ENCODE measurements at places on chromosomes 13 and 19. TPM values are rescaled to one million over a fixed set of nuclear protein-coding genes. Genes with fewer than 3 reads are reported as not detected.

GRCh38 chr19:16801600-16802013 lies 27.6 kb upstream of the SIN3B start:
- DNase-seq: no peak

DNA sequence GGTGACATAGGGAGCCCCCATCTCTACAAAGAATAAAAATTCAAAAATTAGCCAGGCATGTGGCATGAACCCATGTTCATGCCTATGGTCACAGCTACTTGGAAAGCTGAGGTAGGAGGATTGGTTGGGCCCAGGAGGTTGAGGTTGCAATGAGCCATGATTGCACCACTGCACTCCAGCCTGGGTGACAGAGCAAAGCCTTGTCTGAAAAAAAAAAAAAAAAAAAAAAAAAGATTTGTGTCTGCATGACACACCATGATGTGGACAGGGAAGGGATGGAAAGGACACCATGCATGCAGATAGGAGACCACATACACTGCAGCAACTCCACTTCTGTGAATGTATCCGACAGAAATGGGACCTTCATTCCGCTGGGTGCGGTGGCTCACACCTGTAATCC lies 34.0 kb upstream of the HOMER3 start:
- no peak for DNase-seq

- DNase-seq: no peak
These were observed 1407.7 kb upstream of the SLC10A2 start for GRCh38 chr13:104473936-104474335.

- no peak for DNase-seq
These were observed 349.2 kb upstream of the ARGLU1 start for GRCh38 chr13:106917024-106917571.

GRCh38 chr13:48072304-48072703 lies 22.6 kb downstream of the MED4 start:
- DNase-seq: no peak

DNA sequence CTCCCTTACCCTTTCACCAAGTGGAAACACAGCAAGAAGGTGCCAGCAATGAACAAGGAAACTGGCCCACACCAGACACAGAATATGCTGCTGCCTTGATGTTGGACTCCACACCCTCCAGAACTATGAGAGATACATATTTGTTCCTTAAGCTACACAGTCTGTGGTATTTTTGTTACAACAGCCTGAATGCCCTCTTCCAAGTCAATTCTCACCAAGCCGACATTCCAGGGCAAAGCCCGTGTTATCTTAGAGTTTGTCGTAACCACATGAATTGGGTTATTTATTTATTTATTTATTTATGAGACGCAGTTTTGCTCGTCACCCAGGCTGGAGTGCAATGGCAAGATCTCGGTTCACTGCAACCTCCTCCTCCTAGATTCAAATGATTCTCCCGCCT lies 14.9 kb downstream of the FGF21 start:
- DNase-seq: no peak

- no peak for DNase-seq
These were observed 25.3 kb upstream of the TBC1D4 start for GRCh38 chr13:75507027-75508001.

DNA sequence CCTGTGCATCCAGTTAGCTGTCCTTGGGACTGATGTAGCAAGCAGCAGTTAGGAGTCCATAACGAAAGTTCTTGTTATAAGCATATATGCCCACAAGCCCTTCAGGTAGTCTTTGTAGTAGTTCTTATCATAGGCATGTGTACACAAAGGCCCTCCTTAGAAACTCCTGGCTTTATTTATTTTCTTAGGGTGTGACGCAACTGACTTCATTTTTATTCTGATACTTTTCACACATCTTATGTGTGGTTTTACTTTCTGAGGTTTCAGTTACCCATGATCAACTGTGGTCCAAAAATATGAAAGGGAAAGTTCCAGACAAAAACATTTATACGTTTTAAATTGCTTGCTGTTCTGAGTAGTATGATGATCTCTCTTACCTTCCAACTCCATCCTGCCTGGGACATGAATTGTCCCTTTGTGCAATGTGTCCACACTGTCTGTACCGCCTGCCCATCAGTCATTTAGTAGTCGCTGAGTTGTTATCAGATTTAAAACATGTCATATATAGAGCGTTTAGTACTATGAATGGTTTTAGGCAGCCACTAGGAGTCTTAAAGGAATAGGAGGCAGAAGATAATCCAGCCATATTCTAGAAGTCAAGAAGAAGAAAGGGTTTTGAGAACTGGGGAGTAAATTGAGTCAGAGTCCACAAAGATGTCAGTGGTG lies 19.4 kb downstream of the GPC5 start:
- no peak for DNase-seq

Gene NFILZ
- total RNA-seq: not detected

Gene STK11
- 66.9 TPM for total RNA-seq

Gene ZNF442
- total RNA-seq: 2.5 TPM

GRCh38 chr13:79477968-79478367 lies 3.0 kb upstream of the NDFIP2 start:
- DNase-seq: no peak

GRCh38 chr19:49020342-49020741 lies 3.5 kb upstream of the LHB start:
- no peak for DNase-seq

Gene TGFBR3L
- 7.7 TPM for total RNA-seq

GRCh38 chr13:47896111-47896510 lies 105.0 kb downstream of the SUCLA2 start:
- DNase-seq: no peak

GRCh38 chr13:100837631-100838030 lies 163.0 kb upstream of the TMTC4 start:
- no peak for DNase-seq

Gene GGN
- total RNA-seq: 0.15 TPM

DNA sequence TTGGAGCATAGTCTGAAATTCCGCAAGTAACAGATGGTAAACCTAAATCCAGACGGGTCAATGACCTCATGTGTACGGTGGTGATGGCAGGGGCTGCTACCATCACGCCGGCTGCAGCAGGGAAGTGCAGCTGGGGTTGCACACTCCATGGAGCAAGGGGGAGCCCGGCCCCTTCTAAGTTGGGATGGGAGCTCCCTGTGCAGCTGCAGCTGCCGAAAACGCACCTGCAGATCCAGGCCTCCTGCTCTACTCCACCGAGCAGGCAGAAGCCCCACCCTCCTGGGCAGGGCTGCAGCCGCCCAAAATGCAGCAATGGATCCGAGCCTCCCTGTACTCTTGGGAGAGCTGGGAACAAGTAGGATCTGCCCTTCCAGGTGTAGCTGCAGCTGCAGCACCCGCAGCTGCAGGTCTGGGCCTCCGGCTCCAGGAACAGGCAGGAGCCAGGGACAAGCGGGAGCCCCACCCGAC lies 25.5 kb downstream of the KBTBD6 start:
- DNase-seq: no peak

GRCh38 chr19:18339723-18340122 lies 675 bp upstream of the PGPEP1 start:
- DNase-seq: no peak

Gene SIGLECL1
- total RNA-seq: not detected

GRCh38 chr19:18254546-18255503 lies 19.4 kb downstream of the IQCN start:
- DNase-seq: no peak

Gene CD70
- total RNA-seq: 63.1 TPM

- DNase-seq: no peak
These were observed 56.6 kb downstream of the TUBGCP3 start for GRCh38 chr13:112531263-112531794.

DNA sequence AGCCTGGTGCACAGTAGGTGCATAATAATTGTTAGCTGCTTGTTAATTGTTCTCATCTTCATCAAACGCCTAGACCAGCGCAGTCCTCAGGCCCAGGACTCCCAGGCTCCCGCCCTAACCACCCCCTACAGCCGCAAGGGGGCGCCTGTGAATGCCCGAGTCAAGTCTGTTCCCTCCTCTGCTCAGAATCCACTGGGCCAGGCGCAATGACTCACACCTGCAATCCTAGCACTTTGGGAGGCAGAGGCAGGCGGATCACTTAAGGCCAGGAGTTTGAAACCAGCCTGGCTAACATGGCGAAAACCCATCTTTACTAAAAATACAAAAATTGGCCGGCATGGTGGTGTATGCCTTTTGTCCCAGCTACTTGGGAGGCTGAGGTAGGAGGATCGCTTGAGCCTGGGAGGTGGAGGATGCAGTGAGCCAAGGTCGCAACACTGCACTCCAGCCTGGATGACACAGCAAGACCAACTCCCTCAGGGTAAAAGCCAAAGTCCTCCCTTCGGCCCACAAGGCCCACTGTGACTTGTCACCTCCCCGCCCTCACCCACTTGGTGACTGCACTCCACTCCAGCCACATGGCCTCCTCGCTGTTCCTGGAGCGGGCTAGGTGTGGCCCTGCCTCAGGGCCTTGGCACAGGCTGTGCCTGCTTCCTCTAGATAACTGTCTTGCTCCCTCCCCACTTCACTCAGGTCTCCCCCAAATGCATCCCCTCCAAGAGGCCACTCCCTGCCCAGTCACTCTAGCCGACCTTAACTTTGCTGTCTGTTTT lies 9.1 kb downstream of the ZNF653 start:
- peak; percentile 44 for DNase-seq

Gene SHISA7
- total RNA-seq: not detected

GRCh38 chr19:18440936-18441803 lies 3.2 kb upstream of the ISYNA1 start:
- no peak for DNase-seq

GRCh38 chr13:94464771-94465170 lies 14.7 kb downstream of the DCT start:
- no peak for DNase-seq

GRCh38 chr19:10566658-10567410 lies 1.0 kb upstream of the KRI1 start:
- DNase-seq: peak; percentile 64

GRCh38 chr19:50657222-50657669 lies 8.0 kb downstream of the C19orf81 start:
- DNase-seq: no peak

DNA sequence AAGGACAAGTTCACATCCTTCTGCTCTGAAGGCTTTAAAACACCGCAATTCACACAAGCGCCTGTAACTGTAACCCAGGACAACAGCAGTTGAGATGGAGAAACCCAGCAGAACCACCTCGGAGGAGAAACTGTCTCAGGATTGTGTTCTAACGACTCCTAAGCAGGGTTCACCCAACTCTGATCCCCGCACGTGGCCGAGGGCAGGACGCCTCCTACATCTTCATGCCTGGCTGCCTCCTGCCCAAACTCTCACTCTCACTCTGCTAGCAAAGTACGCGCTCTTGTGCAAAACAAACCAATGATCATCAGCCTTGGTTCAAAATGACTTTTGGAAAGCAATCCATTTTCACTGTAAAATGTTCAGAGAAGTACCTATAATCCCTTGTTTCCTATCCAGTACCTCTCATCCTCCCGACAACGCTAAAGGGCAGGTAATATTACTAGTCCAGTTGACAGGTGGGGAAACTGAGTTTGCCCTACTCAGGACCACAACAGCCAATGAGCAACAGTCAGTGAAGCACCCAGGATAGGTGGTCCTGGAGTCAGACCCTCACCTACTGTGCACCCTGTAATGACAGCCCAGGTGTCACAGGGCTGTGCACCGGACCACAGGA lies 25.6 kb downstream of the EPS15L1 start:
- DNase-seq: no peak

GRCh38 chr13:33735276-33735675 lies 82.7 kb upstream of the RFC3 start:
- DNase-seq: no peak

DNA sequence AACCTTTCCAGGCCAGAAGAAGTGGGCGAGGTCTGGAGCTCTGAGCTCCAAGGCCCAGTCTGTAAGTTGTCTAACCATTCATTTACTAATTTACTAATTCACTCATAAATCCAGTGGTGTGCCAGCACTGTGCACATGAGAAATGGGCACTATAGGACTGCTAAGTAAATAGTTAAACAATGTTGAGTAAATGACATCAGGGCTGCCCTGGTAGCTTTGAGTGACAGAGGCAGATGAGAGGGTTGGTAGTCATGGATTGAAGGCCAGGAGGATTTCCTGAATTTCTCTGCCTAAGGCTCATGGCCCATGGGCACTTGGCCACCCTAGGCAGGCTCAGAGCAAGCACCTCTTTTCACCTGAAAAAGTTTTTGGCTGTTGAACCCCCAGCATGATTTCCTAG lies 216.9 kb upstream of the RXFP2 start:
- no peak for DNase-seq

Gene CARM1
- 69.2 TPM for total RNA-seq

DNA sequence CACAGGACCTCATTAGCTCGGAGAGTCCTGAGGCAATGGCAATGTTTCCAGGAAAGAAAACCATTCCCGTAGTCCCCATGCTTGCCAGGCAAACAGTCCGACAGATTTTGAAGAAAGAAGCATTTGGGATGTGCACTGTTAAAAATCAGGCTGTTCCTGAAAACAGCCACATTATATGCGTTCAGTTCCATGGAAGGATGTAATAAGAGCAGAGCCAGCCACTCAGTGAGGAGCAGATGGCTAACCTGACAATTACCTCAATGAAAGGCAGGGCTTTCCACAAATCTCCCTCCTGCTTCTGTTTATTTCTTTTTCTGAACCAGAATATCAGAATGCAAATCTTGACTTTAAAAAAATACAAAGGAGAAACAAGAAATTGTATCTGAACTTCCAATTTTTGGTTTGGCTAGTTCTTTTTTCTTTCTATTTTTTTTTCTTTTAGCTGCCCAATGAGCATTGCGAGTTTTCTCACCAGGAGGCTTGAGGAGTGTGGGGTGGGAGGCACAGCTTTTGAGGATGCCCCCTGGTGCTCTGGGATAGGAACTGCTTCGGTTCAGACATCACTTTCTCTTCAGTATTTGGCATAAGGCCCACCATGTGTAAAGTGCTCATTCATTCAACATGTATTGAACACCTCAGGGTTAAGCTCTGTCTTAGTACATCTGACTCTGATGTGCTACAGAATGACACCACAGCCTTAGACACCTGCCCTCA lies 124.2 kb downstream of the TBC1D4 start:
- DNase-seq: peak; percentile 58

- no peak for DNase-seq
These were observed 127.5 kb downstream of the KCTD12 start for GRCh38 chr13:76758738-76759137.

DNA sequence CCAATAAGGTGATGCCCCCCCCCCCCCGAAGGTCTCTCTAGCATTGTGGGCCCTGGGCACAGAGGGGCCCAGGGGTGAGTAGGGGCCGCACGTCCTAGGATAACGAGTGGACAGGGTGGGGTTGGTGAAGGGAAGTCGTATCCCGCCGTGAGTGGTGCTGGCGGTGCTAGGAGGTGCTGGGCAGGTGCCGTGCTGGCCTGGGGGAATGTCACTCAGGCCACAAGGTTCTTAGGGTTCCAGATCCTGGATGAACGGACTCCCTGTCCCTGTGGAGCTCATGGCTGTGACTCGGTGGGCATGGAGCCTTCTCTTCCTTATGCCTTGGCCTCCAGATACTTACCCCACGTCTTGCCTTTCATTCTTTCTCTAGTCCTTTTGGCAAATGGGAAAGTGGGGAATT lies 157.4 kb upstream of the SOX1 start:
- DNase-seq: no peak

Gene RAVER1
- 98.5 TPM for total RNA-seq

Gene POLD1
- total RNA-seq: 160 TPM

Gene STXBP2
- total RNA-seq: 80.5 TPM

DNA sequence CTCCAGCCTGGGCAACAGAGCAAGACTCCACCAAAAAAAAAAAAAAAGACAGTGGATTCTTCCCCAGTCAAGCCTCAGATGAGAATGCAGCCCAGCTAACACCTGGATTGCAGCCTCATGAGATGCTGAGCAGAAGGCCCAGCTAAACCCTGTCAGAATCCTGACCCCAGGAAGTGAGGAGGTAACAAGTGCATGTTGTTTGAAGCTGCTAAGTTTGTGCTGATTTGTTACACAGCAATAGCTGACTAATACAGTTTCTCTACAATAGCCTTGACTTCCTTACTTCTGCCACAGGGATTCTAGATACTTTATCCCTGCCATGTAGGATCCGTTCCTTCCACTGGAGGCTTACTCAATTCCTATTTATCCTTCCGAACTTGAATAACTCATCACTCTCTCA lies 20.5 kb downstream of the TMPRSS9 start:
- DNase-seq: no peak
